ENCODE measurements at places on chromosomes 12 and 14. TPM values are rescaled to one million over a fixed set of nuclear protein-coding genes. Genes with fewer than 3 reads are reported as not detected.

Gene RAB35
- 35.5 TPM for total RNA-seq

Gene AMHR2
- total RNA-seq: not detected

Gene PLEKHG7
- not detected for total RNA-seq

Gene KRT5
- total RNA-seq: 1.1 TPM

Gene SOX5
- not detected for total RNA-seq

Gene FBXW8
- 16.8 TPM for total RNA-seq

Gene ABCB9
- 15.0 TPM for total RNA-seq

Gene SERPINA10
- not detected for total RNA-seq

Gene PTHLH
- total RNA-seq: 0.41 TPM
